Choroid plexus epithelial cell (primary cell): ENCODE measurements at places on chromosomes 5 and 9.

DNA sequence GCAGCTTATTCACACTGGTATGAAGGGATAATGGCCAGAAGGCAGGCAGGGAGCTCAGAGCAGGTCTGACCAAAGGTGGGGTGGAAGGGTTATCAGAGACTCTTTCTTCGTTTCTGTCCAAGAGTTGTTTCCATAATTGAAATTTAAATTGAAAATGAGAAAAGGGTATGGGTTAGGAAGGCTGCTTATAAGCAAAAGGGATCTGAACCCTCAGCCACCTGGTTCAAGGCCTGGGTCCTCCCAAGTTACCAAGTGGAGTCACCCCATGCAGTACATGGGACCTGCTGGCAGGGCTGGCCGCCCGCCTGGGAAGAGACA is 17.8 kb downstream of the EEIG1 start:
- no peak for DNase-seq

DNA sequence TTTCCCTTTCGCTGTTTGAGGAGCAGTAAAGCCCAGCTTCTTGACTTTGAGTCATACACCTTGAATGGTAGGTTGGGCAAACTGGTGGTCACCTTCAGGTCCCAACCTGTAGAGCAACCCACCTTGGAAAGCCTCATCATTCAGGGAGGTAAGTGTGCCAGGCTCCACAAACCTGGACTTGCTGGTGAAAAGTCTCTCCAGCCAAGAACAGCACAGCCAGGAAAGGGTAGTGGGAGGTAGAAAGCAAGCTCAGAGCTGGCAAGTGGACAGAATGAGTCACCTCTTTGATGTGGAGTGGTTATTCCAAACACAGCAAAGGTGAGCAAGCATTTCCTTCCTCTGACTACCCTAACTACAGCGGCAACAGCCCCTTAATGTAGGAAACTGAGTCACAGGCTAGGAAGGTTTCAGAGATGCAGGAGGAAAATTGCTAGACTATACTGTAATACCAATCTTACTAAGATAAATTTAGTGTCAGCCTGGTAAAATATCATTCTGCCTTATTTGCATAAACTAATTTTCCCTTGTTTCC is 117.5 kb upstream of the MTAP start:
- DNase-seq = peak; percentile 81

- DNase-seq = no peak
Observed at GRCh38 chr5:160627921-160628618, 206.4 kb downstream of the PTTG1 start.

- DNase-seq = no peak
Observed at GRCh38 chr5:56326116-56326515, 93.0 kb upstream of the ANKRD55 start.

- DNase-seq = peak; percentile 35
Observed at GRCh38 chr9:98964201-98964600, 20.5 kb downstream of the COL15A1 start.

DNA sequence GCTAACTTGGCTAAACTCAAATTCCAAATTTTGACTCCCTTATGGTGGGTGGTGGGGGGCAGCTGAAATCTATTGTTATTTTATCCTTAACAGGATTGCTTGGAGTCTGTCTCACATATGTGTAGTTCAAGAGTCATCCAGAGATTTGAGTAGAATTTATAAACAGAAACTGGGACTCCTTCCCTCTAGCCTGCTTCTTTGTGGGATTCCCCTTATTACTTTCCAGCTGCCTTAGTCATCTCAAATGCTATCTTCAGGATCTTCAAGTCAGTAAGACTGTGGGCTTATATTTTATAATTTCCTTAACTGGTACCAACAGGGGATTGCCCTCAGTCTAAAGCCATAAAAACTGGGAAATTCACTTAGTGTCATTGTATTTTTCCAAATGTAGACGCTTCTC is 55.5 kb downstream of the NNT start:
- peak; percentile 84 for DNase-seq

DNA sequence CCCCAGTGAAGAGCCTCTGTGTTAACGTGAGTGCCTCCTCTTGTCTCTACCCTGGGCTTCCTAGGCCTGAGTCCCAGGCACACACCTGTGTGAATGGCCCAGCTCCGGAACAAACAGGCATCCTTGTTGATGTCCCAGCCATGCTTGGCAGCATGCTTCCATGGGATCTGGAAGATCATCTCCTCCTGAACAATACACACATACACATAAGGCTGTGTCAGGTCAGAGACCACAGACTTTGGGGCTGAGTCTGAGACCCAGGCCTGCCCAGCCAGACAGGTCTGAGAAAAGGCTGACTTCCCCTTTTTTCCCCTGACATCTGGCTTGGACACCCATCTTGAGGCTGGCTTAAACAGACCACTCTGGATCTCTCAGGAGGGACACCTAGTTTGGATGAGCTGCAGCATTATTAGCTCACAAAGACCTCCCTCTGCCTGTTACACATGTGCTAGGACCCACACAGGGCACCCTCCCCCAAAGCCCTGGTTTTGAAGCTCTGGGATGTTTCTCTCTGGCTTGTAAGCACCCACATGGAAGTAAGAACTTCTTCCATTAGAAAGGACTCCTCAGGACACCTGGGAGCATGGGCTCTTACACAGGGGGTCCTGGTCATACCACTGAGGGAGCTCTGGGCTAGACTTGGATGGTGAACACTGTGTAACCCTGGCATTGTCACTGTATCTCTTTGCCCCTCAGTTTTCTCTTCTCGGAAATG is 2.6 kb downstream of the IRF1 start:
- no peak for DNase-seq

DNA sequence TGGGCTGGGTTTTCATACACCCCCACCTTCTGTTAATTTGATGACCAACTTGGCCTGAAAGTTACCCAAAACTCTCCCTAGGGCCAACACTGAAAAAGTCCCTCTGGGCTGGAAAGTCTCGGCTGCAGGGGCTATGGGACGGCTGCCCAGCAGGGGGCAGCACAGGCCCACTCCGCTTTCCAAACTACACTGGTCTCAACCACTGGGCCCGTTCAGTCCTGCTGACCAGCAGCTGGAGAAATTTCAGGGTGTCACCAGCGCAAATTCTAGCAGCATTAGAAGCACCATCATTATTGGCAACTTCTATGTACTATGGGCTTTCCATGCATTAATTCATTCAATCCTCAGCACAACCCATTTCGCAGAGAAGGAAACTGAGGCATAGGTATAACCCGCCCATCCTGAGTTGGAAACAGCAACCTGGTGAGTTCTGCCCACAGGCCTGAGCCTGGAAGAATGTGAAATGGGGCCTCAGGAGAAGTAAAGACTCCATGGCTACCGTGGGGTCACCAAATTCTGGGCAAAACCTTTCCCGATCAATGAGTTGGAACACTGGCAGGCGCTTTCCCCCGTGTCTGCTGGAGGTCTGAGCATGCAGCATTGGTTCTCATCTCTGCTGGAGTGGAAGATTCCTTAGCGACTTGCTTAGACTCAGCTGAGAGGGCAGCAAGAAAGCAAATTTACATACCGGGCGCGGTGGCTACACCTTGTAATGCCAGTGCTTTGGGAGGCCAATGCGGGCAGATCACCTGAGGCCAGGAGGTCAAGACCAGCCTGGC is 9.7 kb downstream of the ORM2 start:
- peak; percentile 63 for DNase-seq

DNA sequence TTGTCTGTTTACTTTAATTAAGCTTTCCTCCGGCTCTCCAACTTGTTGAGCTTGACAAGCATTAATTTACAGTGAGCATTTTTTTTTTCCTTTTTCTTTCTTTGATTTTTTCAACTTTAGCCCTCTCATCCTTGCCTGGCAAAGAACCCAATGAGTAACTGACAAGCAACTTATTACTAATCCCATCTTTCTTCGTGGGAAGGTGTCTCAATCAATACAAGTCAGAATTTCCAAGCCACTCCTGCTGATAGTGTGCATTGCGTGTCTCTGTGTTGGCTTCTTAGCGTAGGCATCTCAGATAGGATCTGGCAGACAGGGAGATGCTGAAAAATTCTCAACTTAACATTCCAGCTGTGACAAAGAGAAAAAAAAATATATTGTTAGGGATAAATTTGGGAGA is 527.7 kb upstream of the WWC1 start:
- no peak for DNase-seq

DNA sequence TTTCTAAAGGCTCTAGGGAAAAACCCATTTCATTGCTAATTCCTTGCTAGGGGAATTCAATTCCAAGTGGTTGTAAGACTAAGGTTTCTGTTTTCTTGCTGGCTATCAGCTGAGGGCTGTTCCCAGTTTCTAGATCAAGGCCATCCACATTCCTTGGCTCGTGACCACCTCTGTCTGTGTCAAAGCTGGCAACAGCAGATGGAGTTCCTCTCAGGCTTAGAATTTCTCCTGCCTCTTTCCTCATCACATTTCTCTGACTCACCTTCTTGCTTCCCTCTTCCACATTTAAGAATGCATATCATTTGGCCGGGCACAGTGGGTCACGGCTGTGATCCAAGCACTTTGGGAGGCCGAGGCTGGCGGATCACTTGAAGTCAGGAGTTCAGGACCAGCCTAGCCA is 19.0 kb downstream of the DAB2IP start:
- peak; percentile 26 for DNase-seq

DNA sequence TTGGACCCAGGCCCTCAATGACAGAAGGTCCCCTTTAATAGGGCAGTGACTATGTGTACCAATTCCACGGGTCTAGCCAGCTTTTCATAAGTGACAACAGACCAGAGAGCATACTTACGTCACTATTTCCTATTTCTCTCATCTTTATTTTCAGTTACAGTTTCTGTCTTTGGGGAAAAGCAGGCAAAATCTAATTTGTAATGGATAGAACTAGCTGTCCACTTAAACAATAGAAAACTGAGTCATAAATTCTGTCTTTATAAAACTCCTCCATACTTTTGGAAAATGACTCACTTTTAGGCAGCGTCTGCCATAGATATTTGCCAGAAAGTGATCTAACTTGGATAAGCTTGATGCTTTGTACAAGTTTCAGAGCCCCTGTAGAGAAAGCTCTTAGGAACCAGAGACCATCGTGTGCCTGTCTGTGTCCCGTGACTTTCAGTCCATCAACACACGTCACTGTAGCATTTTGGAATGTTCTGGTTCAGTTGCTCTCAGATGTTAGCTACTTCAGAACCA is 101.9 kb downstream of the F2RL2 start:
- DNase-seq = peak; percentile 14

DNA sequence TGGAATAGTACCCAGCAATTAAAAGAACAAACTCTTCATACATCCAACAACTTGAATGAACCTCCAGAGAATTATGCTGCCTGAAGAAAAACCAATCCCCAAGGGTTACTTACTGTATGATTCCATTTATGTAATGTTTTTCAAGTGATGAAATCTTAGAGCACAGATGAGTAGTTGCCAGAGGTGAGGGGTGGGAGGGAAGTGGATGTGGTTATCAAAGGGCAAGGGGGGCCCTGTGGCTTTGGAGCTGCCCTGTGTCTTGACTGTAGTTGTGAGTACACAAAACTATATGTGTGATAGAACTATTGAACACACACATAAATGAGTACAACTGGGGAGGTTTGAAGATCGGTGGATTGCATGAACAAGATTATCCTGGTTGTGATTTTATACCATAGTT is 115.8 kb upstream of the SLC25A48 start:
- DNase-seq = peak; percentile 4

DNA sequence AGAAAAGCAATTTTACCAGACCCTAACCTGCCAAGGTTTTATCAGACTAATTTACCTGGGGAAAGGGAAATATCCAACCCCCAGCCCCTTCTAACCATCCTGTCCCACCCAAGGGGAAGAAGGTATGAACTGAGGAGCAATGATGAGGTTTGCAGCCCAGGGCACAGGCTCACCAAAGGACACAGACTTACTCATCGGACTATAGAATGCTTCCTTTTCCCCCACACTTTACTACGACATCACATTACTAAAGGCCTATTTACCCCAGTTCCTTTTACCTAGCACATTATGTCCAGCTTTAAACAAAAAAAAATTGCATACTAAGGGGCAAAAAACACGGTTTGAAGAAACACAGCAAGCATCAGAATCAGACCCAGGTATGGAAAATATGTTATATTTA is 94.1 kb upstream of the FST start:
- no peak for DNase-seq

- DNase-seq = peak; percentile 98
Observed at GRCh38 chr5:78586251-78586650, 62.3 kb downstream of the LHFPL2 start.

DNA sequence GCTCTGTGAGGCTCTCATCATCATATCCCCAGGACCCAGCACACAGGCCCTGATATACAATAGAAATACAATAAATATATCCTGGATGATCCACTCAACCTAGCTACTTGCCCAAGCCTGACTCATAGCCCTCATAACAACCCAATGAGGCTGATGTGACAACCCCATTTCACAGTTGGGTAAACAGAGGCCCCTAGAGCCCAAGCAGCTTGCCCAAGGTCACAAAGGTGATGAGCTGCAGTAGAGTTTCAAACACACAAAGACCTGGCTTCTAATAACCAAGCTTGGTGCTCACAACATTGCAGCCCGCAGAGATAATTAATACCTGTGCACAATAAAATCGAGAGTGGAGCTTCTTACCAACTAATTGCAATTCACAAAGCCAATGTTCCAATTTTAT is 3.2 kb upstream of the AKNA start:
- no peak for DNase-seq

DNA sequence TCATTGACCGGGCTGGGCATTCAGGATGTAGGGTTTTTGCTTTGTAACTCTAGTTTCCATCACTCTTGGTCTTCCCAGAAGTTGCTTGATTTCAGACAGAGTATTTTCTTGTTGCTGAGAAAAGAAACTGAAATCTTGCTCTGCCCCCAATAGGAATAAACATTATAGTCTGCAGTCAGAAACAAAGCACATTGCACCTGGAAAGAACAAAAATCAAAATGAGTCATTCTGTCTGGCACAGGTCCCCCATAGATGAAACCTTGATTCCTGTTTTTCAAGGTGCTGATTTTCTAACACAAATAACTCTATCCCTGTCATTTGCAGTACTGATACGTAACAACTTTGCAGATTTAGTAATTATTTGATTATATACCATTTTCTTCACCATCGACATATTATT is 232.1 kb downstream of the FBXO4 start:
- DNase-seq = no peak

GRCh38 chr5:22844155-22844554 is 9.0 kb downstream of the CDH12 start:
- DNase-seq = no peak

DNA sequence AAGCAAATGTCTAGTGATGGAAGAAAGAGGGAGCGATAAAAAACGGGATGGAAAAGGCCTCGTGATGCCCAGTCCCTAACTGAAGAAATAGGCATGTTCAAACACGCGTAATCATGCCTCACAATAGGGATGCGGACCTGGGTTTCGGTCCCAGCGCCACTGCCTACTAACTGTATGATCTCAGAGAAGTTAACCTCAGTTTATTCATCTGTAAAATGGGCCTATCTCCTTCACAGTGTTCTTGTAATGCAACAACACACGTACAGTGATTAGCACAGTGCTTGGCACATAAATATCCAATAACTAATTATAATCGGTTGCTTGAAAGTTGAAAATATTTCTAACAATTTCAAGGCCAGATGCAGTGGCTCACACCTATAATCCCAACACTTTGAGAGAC is 181.8 kb downstream of the FANCC start:
- DNase-seq = no peak

DNA sequence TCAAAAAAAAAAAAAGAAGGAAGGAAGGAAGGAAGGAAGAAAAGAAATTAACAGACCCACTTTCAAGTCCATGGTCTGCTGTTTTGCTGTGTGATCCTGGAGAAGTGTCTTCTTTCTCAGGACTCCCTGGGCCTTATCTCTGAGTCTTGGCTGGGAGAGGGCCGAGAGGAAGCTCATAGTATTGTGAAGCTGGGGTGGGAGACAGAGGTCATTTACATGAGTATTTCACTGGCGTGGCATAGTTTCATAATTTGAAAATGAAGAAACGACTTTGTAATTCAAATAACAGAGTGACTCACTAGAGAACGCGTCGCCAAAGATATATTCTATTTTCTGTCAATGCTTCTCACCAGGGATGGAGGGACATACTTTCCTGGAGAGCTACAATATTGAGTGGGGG is 2.4 kb upstream of the C9orf50 start:
- peak; percentile 91 for DNase-seq
